Renal cortical epithelial cell (primary cell): ENCODE measurements at places on chromosomes 13 and 19.

- DNase-seq = no peak
Measured at GRCh38 chr13:41970918-41971317, 10.0 kb upstream of the VWA8 start.

DNA sequence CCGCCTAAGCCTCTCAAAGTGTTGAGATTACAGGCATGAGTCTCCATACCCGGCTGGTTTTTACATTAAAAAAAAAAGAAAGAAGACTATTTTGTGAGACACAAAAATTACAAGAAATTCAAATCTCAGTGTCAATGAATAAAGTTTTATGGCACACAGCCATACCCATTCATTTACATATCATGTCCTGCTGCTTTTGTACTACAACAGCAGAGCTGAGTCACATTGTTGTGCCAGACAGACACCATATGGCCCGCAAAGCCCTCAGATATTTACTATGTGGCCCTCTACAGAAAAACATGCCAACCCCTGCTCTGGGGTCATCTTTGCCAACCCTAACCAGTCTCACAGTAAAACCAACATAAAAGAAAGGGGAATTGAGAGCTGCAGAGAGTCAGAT lies 5.3 kb downstream of the SMIM7 start:
- no peak for DNase-seq

DNA sequence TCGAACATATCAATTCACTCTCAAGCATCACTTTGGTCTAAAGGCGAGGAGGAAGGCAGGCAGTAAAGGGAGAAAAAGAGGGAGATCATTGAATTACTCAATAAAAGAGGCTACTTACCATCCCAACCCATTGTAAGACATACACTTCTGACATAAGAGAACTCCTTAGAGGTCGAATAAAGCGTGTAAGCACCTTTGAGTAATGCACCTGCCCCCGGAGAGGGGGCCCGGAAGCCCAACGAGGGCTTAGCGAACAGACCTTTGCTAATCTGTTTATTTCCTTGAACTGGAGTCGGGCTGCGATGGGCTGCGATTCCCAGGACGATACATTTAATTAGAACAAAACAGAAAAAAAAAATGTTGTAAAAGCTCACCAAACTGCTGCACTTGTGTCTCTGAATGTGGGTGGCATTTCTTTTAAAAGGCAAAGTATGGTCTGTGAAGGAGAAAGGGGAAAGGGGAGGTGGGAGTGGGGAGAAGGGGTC lies 3.0 kb downstream of the ZC3H4 start:
- no peak for DNase-seq

DNA sequence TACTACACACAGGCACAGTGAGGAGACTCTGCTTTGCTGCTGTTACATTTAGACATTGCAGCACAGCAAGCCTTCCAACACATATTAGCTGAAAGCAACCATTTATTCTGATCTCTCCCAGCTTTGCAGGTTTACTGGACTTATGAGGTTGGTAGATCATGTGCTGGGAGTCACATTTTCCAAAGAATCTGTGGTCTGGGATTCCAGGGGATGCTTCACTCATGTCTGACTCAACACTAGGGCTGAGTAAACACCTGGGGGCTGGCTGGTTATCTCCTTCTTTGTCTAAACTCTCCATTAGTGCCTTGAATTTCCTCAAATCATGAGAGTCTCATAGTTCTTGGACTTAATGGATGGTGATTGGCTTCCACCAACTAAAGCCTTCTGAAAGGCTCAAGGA lies 5.4 kb upstream of the LGALS13 start:
- DNase-seq = no peak

GRCh38 chr19:14404312-14404711 lies 14.8 kb downstream of the DDX39A start:
- DNase-seq = no peak

GRCh38 chr19:18086590-18087138 lies at the start of gene IL12RB1:
Gene IL12RB1 (minus strand): TSS chr19:18086934. CDS start chr19:18086823, 111 bp downstream.
- no peak for DNase-seq

- DNase-seq = peak; percentile 71
Measured at GRCh38 chr19:3987619-3988371, 2.5 kb upstream of the EEF2 start.

DNA sequence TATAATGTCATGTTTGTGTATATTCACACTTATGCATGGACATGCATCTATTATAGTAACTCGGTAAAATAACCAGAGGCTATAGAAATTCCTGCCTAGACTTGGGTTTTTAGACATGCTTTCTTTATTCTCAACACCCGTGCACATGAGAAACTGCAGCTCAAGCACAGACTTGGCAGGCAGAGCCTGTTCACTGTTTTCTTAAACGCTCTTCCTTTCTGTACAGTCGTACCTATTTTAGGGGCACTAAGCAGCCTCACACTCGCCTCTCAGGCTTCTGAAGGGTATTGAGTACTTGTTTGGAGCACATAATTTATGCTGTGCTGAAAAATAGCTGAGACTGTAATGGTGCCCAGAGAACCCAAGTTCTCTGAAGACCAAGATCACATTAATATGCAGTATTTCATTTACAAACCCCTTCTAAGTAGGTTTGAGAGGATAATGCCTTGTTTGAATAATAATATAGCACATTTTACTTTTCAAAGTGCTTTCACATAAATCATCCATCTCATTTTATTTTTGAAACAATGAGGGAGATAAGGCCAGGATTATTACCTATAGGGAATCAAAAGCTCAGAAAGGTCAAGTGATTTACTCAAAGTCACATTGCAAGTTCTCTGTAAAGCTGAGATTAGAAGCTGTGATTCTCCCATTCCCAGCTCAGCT lies 429.9 kb downstream of the SPRY2 start:
- DNase-seq = no peak

GRCh38 chr19:8075158-8076074 lies 22.9 kb downstream of the CCL25 start:
- no peak for DNase-seq

- DNase-seq = no peak
Measured at GRCh38 chr13:40187324-40187795, 479.1 kb downstream of the FOXO1 start.

DNA sequence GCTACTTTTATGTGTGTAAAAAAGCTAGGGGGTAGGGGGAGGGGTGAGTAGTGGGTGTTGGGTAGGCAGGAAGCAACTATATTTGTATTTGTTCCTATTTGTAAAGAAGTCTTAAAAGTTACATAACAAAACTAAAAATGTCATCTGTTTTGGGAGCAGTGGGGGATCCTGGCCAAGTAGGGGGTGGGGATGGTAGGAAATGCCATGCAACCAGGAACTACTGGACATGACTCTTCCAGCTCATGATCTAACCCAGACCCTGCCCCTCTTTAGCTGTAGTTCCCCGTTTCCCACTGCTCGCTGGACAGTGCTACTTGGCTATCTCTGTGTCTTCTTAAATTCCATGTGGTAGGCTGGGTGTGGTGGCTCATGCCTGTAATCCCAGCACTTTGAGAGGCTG lies 3.2 kb downstream of the GTF3A start:
- DNase-seq = no peak

DNA sequence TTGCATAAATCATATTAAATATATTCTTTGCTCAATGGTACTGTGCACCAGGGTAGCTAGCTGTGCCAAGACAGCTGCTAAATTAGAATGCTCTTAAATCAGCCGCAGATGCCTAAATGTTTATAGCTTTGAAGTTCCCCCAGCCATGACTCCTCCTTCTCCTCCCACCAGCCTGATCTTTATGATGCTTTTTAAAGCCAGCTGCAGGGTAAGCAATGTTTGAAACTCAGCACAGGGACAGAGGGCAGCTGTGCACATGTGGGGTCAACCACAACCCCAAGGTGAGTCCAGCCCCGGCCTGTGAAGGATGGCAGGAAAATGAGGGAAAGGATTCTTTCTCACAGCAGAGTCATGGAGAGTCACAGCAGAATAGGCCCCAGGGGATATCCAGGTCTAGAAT lies 635.7 kb downstream of the UQCRFS1 start:
- DNase-seq = no peak

DNA sequence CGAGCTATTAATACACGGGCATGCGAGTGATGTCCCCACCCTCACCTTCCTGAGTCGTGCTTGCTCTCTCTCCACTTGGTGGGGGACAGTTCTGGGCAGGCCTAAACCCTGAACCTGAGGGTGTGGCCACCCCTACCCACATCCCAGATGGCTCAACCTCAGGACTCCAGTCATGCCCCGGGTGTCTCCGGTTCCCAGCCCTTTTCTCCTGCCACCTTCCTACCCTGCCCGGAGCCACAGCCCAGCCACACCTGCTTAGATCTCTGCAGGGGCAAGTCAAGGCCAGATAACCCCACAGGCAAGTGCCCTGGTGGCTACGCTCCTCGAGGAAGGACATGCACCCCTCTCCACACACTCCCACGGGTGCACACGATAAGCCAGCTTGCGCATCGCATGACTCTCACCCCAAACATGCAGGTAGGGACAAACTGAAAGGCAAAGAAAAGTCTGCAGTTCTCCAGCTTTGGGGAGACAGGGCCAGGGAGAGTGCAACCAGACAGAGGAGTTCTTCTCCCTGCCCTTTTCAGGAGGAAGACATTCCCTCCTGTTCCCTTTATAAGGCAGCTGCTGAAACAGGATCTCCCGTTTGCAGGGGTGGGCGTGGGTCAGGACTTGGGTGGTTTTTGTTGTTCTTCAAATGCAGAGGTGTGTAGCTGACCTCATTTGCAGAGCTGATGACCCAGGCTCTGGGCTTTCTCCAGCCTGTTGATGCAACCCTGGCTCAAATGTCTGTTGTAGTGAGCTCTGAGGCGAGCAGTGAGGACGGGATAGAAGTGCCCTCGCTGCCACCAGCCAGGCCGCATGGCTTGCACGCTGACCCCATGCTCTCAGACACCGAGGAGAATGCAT lies 88.6 kb downstream of the DPF1 start:
- DNase-seq = no peak

DNA sequence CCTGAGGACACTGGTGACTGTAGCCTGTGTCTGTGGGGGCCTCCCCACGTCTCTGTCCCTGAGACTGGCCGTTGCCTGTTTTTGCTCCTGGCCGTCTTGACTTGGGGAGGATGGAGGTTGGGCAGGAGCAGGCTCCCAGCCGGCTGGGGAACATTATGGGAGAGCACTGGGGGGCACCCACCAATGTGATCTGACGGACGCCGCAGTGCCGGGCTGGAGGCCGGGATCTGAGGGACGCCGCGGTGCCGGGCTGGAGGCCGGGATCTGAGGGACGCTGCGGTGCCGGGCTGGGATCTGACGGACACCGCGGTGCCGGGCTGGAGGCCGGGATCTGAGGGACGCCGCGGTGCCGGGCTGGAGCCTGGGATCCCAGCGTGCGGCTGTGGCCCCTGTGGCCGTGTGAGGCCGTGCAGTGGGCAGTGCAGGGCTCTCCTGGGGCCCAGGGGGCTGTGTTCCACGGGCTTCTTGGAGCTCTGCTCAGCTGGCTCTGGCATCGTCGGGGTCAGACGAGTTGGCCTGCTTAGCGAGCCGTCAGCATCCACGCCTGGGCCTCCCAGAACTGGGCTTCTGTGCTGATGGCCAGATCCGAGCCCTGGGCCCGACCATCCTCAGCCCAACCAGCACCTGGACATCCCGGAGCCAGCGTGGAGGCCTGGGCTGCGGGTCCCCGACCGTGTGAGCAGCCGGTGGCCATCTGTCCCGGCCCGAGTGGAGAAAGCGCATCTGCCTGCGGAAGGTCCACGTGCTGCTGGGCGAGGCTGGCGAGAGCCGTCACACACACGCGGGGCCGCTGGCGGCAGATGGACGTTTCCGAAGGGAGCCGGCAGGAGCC lies 45.8 kb downstream of the GAS6 start:
- no peak for DNase-seq

DNA sequence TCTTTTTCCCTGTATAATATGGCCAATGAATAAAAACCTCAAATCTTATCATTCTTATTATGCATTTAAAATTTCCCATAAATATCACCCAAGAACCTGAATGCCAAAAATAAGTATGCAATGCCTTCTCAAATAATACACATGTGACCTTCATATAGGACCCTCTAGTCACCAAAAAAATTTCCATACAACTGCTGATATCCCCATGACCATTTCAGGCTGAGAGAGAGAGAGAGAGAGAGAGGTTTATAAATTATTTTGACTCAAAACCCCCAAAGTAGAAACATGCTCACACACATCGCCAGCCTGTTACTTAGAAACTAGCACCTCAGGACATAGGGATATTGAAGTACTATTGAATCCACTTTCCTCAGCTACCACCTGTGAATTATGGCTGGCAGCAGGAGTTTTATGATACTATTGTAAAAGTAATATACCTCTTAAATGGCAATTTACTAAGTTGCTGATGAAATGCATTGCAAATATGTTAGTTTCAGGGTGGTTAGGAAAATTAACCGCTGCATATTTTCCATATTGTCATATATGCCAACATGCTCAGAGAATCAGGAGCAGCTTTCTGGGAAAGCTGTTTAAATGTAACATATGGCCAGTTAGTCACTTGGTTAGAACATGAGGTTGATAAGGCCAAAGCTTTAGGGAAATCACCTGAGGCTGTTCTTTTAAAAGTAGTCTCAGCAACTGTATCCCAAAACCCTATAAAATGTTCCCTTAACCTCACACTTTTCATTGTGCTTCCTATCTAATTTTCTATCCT lies 230.8 kb downstream of the DCT start:
- no peak for DNase-seq

- no peak for DNase-seq
Measured at GRCh38 chr19:50258918-50259372, 55.5 kb downstream of the MYH14 start.

GRCh38 chr19:19460258-19460731 lies 54.8 kb downstream of the GATAD2A start:
- DNase-seq = no peak

GRCh38 chr19:49061445-49061844 lies 3.2 kb downstream of the NTF4 start:
- no peak for DNase-seq

GRCh38 chr13:50386541-50387050 lies 371.4 kb downstream of the KCNRG start:
- DNase-seq = peak; percentile 45
